Urinary bladder (tissue), 4 donors: ENCODE measurements at places on chromosomes 3 and 15. TPM values are rescaled to one million over a fixed set of nuclear protein-coding genes. Genes with fewer than 3 reads are reported as not detected.

DNA sequence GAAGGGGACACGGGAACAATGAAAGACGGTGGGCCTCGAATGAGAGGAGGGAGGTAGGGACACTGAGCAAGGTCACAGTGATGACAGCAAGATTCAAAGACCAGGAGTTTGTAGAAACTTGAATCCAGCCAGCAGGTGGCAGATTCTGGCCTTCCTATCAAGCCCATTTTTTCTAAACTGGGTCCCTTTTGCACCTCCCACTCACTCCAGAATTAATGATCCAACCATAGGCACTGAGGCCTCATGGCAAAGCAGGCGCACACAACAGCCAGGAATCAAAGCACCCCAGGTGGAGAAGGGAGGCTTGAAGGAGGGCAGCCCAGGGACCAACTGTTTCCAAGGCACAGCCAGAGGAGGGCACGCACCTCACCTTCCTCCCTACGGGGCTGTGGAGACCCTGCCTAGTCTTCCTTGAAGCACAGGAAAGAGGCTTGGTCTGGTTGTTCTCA is 90.2 kb downstream of the ANP32A start:
- DNase-seq: peak; percentile 28

DNA sequence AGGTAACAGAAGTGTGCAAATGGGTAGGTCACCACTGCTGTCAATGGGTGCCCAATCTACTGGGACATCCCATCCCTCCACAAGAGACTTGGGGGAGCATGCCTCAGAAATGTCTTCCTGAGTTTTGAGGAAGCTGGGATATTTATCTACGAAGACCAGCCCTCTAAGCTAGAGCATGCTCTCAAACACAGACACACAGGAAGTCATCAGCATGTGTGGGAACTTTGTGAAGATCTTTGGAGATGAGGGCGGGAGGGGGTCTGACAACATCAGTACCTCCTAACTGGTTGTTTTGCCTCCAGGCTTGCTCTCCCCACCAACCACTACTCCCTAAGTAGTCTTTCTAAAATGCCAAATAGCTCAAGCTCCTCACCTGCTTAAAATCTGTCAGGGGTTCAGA is 3.5 kb upstream of the MEF2A start:
- DNase-seq: no peak

GRCh38 chr15:60906146-60906674 is 322.9 kb downstream of the RORA start:
- no peak for DNase-seq

DNA sequence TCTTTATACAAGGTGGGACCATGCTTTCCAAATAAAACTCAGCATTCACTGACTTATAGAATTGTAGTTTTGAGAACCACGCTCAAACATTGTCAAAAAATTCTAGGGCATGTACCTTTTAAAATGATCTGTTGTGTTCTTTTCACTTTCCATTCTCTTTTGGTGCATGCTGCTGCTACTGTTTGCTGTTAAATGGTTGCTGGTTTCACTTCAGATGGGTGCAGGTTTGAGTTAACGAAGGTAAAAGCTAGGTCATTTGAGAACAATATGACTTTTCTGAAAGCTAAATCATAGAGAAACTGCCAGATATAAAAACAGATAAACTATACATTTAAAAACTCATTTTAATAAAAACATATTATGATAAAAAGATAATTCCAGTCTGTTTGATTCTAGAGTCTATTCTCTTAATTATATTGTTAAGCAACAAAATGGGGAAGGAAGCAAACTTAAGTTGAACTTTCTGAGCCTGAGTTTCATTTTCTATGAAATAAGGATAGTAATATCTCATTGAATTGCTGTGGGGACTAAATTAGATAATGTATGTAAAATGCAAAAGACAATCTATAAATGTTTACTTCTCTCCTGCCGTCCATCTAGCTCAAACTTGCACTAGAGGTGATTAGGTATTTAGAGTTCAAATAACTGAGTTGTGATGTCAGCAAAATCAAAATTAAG is 82.4 kb downstream of the OXSM start:
- DNase-seq: no peak

DNA sequence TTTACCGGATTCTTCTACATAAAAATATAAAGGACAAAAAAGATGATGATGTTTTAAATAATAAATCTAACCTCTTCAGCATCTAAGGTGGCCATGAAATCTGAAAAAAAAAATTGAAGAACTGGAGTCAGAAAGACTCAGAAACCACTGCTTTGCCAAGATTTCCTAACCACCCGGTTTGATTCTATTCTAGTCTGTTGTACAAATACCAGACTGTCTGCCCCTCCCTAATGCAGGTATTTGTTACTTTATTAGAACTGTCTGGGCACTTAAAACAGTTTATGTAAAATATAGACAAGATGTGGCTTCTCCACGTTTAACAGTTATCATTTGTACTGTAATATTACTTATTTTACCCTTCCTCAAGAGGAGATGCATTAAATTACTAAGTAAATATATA is 48.8 kb downstream of the UACA start:
- DNase-seq: no peak

- no peak for DNase-seq
Measured at GRCh38 chr15:47794252-47794914, 77.1 kb downstream of the SEMA6D start.

GRCh38 chr3:3200632-3201212 is 21.2 kb upstream of the CRBN start:
- peak; percentile 68 for DNase-seq

DNA sequence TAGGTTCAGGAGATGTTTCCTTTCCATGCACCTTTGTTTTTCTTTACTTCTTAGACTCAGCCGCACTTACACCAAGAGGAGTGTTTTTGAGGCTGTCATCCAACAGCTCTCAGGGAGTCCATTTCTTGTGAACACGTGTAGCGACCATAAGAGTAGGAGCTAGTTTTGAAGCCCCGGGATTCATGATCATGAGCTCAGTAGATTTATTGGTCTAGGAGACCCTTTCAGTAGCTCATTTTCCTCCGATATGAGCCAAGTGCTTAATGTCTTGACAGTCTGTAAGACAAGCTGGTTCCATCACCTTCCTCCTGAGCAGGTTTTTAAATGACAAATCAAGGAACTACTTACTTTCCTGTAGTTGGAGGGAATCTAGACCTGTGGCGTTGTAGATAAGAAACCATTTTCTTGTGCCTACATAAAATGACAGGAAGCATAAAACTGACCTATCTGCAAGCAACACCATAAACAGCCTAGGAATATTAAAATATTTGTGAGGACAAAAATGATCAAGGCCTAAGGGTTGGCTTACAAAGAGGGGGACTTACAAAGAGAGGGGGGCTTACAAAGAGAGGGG is 172.6 kb upstream of the BHLHE40 start:
- DNase-seq: no peak

DNA sequence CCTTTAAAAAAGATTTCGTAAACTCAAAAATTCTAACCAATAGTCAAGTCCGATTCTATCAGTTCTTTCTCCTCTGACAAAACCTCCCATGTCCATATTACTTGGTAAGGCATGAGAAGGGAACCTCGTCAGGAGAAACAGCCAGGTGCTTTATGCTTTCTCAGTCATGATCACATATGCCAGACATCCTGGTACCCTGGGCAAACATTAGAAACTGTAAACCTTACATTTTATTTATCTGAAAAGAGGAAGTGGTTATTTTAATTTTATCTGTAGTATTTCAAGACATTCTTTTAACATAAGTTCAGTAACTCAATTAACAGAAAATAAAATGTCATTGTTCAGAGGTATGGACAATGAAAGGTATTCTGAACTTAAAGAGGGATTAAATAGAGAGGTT is 474.8 kb upstream of the GBE1 start:
- no peak for DNase-seq

- no peak for DNase-seq
Measured at GRCh38 chr3:102233881-102234280, 200.9 kb upstream of the ZPLD1 start.

DNA sequence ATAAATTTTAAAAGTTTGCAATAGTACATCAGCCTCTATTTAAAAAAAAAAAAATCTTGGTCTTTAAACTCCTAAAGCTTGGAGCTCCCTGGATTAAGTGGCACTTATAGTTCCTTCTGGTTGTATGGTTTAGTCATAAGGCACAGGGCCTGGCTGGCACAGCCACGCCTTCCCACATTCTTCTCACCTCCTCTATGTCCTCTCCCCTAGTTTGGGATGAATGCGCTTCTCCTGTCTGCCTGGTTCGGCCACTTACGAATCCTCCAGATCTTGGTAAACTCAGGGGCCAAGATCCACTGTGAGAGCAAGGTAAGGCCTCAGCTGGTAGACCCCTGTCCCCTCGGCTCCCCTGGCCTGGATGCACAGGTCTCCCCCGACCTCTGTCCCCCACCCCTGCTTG is 10.0 kb downstream of the ANKDD1A start:
- peak; percentile 28 for DNase-seq

DNA sequence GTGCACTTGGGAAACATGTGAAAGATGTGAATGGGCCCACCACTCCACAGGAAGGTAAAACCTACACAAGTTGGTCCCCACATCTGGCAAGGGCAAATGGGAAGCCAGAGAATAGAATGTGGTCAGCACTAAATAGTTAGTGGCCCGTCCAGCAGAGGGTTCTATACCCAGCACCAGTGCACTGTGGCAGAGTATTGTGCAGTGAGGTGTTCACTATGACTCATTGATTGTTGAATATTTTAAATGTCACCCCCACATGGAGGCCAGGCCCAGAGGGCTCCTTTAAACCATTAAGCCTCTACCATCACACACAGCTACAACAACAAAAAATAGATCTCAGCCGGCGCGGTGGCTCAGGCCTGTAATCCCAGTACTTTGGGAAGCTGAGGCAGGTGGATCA is 11.7 kb downstream of the FRMD5 start:
- DNase-seq: no peak

DNA sequence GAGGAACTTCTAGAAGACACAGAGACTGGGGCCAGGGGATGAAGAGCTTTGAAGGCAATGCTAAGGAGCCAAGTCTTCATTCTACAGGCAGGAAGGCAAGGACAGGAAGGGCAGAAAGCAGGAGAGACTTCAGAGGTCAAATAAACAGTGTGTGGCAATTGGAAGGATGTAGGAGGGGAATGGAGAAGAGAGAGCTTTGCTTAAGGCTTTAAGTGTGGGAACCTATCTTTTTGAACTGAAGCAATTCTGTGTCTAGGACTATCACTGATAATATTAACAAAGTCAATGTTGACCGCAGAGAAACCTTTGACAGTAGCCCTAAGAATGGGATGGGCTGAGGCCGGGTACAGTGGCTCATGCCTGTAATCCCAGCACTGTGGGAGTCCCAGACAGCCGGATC is 325.0 kb downstream of the FOXP1 start:
- no peak for DNase-seq

- DNase-seq: no peak
Measured at GRCh38 chr15:60408463-60408981, 10.7 kb upstream of the ANXA2 start.

DNA sequence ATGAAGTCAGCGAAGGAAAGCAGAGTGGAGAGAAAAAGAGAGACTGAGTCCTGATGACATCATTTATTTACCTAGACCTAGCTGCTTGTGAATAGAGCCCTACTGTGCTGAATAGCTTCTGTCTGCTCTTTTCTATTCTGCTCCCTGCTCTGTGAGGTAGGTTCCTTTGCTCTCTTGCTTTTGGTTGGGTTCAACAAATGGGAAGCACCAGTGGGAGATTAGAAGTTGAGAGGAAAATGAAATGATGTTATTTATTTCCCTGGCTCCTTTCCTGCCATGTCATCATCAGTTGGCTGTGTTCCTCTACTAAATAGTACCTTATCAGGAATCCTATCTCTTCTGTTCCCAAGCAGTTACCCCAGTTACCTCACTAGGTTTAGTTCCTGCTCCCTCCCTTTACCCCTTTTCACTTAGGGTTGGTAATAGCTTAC is 23.5 kb downstream of the DTWD1 start:
- DNase-seq: no peak

DNA sequence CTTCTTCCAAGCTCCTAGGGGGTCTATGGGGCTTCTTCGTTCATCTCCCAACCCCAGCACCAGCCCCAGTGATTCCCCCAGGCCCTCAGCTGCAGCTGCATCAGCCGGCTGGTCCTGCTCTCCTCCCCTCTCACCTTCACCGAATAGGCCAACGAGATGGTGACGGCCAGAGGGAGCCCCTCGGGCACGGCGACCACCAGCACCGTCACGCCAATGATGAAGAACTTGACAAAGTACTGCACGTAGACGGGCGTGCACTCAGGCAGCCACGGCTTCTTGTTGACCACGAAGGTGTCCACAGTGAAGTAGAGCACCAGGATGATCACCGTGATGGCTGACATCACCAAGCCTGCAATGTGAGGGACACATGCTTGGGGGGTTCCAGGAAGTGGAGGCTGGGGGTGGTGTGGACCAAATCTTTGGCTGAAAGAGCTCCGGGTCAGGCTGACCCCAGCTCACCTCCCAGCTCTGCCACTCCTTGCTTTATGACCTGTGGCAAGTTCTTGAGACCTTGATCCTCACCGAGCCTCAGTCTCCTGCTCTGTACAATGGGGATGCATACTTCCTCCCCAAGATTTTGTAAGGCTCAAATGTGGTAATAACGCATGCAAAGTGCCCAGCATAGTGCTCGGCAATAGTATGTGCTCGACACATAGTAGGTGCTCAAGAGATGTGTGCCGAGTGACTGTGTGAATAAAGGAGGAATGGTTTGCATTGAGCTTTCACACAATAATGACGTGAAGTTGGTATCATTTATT is 54.6 kb upstream of the SEC13 start:
- DNase-seq: no peak

GRCh38 chr15:51619331-51620035 is 3.1 kb downstream of the DMXL2 start:
- DNase-seq: no peak

DNA sequence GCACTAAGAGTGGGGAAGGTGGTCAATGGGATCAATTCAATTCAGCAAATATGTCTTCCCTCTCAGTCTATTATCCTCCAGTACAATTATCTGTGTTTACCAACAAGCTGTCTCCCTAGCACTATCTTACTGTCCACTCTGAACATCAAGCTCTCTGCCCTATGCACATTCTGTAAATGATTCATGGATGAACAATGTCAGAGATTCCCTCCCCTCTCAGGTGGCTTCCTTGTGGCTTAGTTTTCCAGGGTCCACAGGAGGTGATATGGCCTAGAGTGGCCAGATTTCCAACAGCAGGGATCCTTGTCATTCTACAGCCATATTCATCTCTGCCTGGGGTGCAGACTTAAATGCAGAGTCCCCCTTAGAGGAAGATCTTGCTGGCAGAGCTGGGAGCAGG is 225.1 kb downstream of the UACA start:
- DNase-seq: no peak

Gene WDR49
- 0.08 TPM for polyA plus RNA-seq

Gene CCDC13
- 1.5 TPM for polyA plus RNA-seq

Gene CRABP1
- 0.20 TPM for polyA plus RNA-seq

Gene CTDSPL
- 36.9 TPM for polyA plus RNA-seq
